Daoy (cell line): ENCODE measurements at places on chromosomes 16 and 17. TPM values are rescaled to one million over a fixed set of nuclear protein-coding genes. Genes with fewer than 3 reads are reported as not detected.
A peak's percentile ranks its signal among the peaks of the same experiment; 100 is the strongest.

- no peak for DNase-seq
Observed at GRCh38 chr16:56919099-56919800, 12.7 kb upstream of the HERPUD1 start.

DNA sequence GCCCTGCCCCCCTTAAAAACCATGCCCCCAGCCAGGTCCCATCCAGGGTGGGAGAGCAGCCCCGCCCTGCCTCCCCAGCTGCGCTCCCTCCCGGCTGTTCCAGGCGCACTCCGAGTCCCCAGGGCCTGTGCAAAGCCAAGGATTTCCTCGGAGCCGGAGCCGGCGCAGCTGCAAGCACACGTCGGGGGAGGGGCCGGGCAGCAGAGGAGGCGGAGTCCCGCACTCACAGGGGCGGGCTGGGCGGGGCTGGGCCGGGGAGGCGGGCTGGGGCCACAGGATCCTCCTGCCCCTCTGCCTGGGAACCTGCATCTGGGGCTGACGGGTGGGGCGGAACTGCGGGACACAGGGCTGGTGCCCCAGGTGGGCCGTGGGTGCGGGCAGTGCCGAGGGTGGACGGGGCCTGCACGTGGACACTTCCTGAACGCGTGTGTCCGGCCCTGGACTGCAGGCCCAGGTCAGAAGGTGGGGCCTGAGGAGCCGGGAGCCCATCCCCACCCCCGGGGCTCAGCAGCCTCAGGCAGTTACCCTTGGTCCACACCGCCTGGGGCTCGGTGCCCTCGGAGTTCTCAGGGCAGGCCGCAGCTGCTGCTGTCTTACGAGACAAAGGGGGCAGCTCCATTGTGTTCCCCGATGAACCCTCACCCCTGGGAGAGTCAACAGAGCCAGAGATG, 24.0 kb upstream of the SSTR5 start:
- DNase-seq: peak; percentile 67

DNA sequence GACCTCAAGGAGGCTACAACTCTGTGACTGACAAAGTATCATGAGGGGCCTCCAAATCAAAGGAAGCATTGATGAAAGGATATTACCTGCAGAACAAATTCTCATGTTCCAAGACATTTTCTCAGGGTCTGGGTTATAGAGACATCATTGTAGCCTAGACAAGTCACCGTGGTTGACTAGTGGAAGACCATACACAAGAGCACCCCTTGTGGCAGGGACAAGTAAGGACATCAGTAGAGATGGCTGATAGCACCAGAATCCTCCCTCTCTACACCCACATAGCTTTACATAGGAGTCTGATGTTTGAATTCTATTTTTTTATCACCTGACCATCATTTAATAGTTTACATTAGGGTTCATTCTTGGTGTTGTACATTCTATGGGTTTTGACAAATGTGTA, 32.5 kb upstream of the CDH8 start:
- DNase-seq: no peak

DNA sequence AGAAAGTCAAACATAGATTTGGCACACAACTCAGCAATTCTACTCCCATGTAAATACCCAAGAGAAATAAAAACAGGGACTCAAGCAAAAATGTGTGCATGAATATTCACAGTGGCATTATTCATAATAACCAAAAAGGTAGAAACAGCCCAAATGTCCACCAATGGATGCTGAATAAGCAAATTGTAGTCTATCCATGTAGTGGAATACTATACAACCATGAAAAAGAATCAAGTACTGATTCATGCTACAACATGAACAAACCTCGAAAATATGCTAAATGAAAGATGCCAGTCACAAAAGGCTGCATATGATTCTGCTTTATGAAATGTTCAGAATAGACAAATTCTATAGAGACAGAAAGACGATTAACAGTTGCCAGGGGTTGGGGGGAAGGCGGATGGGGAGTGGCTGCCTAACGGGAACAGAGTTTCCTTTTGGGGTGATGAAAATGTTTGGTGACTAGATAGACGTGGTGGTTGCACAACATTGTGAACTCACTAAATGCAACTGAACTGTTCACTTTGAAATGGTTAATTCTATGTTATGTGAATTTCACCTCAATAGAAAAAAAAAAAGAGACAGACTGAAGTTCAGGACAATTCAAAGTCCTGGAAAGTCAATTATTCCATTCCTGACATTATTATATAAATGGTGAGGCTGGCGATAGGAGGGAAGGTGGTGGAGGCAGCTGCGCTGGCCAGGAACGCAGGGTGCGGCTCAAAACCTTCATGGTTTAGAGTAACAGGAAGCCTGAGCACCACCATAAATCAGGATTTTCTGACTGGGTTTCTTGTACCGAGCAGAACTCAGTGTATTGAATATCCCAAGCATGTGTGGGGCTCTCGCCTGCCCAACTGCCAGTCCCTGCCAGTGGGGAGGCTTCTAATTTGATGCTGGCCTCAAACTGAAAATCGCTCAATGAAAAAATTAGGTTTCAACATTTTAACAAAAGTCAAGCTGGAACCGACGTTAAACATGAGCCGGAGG, 300.9 kb downstream of the C16orf95 start:
- no peak for DNase-seq

GRCh38 chr16:35692824-35693223, 2233.4 kb downstream of the TP53TG3F start:
- DNase-seq: no peak

DNA sequence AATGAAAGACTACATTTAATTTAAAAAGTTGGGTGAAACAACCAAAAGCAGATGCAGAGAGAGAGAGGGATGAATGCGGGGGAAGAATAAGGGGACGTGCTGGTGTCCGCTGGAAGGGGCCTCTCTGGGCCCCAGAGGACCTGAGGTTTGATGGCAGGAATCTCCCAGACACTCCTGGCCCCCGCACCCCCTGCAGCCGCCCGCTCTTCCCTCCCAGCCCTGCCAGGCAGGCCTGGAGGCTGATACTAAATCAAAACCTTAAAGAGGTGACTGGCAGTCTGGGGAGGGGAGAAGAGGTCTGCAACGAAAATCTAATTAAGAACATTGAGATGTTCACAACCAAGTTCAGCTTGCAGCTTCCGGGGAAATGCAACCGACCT, 2.4 kb downstream of the FOXL1 start:
- no peak for DNase-seq

The SUPT4H1 gene
- 50.2 and 106 TPM in 2 replicates for total RNA-seq

The IKZF3 gene
- total RNA-seq: 0.30 and 0.74 TPM in 2 replicates

The FBXW10 gene
- 0.06 TPM in 1 of 2 replicates, not detected in the other for total RNA-seq
